ENCODE measurements at places on chromosomes 16 and 17. TPM values are rescaled to one million over a fixed set of nuclear protein-coding genes. Genes with fewer than 3 reads are reported as not detected.
A peak's percentile ranks its signal among the peaks of the same experiment; 100 is the strongest.

- DNase-seq = no peak
Measured at GRCh38 chr16:68332411-68333121, 21.7 kb downstream of the PRMT7 start.

GRCh38 chr16:74591876-74592650, 14.9 kb downstream of the GLG1 start:
- no peak for DNase-seq

- DNase-seq = no peak
Measured at GRCh38 chr17:77496831-77497577, 356.2 kb downstream of the SEC14L1 start.

- DNase-seq = no peak
Measured at GRCh38 chr17:73170324-73170723, 5.5 kb downstream of the SSTR2 start.

DNA sequence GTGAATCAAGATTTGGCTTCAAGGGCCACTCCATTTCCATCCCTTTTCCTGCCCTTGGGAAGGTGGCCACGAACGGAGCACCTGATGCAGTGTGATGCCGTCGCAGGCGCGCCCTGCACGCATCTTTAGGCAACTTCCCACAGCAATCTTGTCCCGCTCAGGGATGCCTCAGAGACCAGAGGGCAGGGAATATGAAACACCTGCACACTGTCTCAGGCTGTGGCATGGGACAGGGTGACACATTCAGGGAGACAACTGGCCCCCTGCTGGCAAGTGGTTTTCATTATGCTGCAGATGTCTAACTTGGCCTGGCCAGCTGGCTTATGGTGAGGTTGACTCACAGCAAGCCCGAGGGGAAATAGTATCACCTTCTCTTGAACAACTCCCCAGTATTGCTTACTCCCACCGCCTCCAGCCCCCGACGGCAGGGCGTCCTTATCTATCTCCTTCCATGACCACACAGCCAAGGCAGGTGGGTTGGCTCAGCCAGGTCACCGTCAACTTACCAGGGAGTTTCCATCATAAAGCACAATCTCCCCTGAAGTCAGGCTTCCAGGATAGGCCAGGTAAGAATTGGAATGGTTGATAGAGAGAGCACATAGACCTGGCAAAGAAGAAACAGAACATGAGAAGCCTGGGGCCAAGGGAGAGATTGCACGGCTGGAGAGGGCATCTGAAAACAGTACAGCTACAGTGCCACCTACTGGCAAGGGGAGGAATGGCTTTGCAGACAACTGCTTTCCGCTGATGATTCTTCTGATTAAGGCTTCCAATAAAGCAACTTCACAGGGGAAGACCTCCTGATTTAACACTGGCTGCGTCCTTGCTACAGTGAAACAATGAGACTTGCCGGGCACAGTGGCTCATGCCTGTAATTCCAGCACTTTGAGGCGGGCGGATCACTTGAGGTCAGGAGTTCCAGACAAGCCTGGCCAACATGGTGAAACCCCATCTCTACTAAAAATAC, 21.1 kb downstream of the WIPI1 start:
- peak; percentile 85 for DNase-seq

GRCh38 chr16:9027070-9027799, 63.5 kb upstream of the USP7 start:
- DNase-seq = no peak

DNA sequence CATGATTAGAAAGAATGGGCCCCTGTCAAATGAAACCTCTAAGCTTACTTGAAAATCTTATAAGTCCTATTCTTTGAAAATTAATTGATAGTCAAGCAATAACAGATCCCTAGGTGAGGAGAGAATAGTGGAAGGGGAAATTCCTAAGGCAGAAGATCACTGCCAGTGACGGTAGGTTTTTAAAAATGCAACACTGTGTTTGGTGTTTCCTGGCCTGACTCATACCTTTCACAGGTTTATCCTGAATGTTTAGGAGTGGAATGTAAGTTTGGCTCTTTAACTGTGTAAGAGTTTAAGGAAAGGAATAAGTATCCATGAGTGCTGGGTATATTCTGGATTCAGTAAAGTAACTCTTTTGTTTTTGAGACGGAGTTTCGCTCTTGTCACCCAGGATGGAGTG, 23.8 kb downstream of the HAPSTR1 start:
- DNase-seq = no peak

DNA sequence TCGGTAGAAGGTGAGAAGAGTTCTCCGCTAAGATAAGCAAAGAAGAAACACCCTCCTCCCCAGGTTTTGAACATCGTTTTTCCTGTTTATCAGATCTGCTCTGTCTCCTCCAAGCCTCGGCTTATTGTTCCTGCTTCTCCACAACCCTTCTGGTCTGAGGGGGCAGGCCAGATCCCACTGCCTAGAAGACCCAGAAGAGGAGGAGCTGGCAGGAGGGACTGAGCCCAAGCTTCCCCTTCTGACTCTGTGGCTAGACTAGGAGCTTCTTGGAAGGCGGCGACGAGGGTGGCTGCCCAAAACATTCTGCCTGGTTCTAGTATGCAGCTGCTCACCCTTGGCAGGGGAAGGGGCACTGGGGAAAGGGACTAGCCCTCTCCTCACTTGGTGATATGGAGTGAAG, 5.2 kb upstream of the HOXB5 start:
- no peak for DNase-seq

GRCh38 chr16:500709-501108, 26.8 kb upstream of the CAPN15 start:
- no peak for DNase-seq

DNA sequence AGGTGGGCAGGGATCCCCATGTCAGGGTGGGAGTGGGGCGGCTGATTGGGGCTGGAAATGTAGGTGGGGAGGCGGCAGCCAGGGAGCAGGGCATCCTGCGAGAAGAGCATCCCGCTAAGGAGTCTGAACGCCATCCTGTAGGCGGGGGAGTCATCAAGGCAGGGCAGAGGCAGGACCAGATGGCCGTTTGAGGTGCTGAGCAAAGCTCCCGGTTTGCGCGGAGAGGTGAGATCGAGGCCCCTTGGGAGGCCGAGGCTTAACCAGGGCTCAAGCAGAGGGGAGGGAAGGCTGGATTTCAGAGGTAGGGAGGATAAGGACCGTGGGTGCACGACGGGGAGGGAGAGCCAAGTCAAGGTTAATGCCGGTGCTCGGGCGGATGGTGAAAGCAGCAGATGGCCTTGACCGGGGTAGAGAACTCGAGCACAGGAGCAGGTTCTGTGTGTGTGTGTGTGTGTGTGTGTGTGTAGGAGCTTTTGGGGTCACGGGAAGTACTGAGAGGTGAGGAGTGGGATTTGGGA, 472 bp upstream of the NME2 start:
- DNase-seq = no peak

DNA sequence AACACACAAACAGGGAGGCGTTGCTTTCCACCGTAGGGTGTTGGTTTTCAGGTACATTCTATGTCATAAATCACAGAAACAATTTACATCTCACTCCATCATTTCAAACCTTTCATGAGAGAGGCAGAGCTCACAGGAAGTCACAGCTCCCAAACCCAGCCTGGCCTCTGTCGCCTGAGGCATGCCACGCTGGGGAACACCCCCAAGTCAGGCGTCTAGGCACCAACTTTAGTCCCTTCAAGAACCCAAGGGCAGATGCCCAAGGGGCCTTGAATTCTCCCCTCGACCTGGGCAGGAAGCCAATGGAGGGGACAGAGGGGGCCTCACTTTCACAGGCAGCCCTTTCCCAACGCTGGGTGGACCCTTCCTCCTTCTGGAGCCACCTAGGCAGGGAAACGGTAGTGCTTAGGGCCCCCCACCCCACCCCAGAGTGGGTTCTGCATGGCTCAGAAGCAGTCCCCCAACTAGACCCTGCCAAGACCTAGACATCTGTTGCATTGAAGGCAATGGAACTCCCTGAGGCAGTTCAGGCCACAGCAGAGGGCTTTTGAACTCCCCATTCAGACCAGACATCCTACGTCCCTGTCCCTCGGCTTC, 10.6 kb downstream of the TBX4 start:
- DNase-seq = no peak

GRCh38 chr17:71681427-71682173, 439.2 kb upstream of the SOX9 start:
- no peak for DNase-seq

DNA sequence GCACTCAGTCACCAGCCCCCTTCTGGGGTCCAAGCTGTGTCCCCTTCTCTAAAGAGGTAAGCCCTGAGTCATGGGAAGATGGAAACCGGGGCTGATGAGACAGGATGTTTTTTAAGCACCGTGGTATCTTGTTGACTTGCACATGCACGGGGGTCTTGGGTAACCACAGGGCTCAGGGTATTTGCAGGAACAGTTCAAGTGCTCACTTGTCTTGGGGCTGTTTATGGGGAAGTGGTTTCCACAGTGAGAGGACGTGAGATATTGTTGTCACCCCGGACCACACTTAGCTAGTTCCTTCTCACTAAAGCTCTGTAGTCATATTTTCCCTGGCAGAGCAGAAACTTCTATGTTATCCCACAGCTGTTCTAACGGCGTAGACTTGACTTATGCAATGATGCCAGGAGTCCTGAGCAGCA, 7.7 kb downstream of the CCL3L1 start:
- DNase-seq = no peak

- DNase-seq = no peak
Measured at GRCh38 chr17:5707482-5707881, 123.2 kb upstream of the NLRP1 start.

GRCh38 chr16:70805787-70806186, 4.8 kb upstream of the VAC14 start:
- peak; percentile 83 for DNase-seq

- peak; percentile 73 for DNase-seq
Measured at GRCh38 chr17:77404812-77405581, 264.2 kb downstream of the SEC14L1 start.

GRCh38 chr16:23500212-23500861, 10.0 kb downstream of the GGA2 start:
- no peak for DNase-seq

GRCh38 chr17:512926-513325, 160.3 kb upstream of the RPH3AL start:
- DNase-seq = peak; percentile 17

- no peak for DNase-seq
Measured at GRCh38 chr16:48537275-48537674, 72.7 kb downstream of the N4BP1 start.

PRSS36 gene
- 0.38 TPM for total RNA-seq

CETP gene
- total RNA-seq = not detected

SPATA22 gene
- total RNA-seq = not detected

GAST gene
- not detected for total RNA-seq

DHRS7C gene
- total RNA-seq = not detected

CLEC3A gene
- total RNA-seq = not detected

GSDMA gene
- 0.30 TPM for total RNA-seq

HSD17B1 gene
- 1.00 TPM for total RNA-seq

GUCY2D gene
- total RNA-seq = not detected

PPP1R27 gene
- total RNA-seq = not detected
